ENCODE measurements at places on chromosomes 13 and 19.

DNA sequence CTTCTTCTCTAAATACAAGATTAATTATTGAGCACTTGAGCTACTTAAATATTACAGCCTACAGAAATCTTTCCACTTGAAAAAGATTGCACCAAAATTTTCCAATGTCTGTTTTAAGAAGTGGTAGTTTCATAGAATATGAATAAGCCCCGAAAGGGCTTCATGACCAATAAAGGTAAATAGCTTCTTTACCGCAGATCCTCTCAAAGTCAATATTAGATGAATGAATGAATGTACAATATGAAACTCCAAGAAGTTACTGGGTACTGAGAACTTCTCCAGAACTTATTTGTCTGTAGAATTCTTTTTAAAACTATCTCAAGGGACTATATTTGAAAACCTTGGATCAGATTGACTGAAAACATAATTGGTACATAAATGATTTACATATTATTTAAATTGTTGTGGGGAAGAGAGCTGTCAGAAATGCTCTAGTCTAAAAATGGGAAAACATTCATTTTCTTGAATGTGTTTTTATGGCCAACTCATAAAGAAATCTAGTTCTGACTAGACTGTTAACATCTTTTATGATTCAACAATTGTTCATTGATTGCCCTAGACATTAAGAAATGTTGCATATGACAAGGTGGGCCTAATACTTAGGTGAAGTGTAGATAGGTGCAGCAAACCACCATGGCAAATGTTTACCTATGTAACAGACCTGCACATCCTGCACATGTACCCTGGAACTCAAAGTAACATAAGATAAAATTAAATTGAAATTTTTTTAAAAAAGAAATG lies 227.0 kb downstream of the SPRY2 start:
- no peak for DNase-seq

DNA sequence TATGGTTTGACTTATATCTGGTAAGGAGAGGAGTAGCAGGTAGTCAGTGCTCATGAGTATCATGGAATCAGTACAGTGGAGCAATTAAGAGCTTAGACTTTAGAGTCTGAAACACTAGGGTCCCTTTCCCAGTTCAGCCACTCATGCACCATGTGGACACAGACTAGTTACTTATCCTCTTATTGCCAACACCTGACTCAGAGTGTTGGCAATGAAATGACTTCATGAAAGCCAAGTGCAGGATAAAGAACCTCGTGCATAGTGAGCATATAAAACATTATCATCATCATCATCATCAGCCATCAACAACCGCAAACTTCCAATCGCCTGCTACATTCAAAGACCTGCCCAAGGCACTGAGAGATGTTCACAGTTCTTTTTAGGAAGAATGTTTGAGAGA lies 164.2 kb downstream of the FOXO1 start:
- DNase-seq, result no peak

GRCh38 chr13:27793507-27794367 lies 1.5 kb downstream of the GSX1 start:
- DNase-seq, result no peak

- DNase-seq, result no peak
These were observed 25.4 kb downstream of the MIR17HG start for GRCh38 chr13:91372911-91373310.

DNA sequence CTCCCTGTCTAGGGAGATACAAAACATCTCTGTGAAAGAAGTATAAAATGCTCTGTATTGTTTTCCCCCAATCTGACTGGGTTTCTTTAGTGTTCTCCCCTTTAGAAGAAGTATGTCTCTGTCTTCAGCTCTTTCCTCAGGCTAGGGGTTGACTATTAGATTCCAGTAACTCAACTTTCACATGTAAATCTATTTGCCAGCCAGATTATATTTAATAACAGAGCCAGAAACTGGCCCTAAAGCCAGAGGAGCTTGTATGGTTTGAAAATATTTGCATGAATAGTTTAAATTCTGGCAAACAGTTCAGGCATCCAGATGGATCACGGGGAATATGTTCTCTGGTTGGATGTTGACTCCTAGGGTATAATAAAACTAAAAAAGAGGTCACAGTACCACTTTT lies 22.3 kb upstream of the CYSLTR2 start:
- no peak for DNase-seq

DNA sequence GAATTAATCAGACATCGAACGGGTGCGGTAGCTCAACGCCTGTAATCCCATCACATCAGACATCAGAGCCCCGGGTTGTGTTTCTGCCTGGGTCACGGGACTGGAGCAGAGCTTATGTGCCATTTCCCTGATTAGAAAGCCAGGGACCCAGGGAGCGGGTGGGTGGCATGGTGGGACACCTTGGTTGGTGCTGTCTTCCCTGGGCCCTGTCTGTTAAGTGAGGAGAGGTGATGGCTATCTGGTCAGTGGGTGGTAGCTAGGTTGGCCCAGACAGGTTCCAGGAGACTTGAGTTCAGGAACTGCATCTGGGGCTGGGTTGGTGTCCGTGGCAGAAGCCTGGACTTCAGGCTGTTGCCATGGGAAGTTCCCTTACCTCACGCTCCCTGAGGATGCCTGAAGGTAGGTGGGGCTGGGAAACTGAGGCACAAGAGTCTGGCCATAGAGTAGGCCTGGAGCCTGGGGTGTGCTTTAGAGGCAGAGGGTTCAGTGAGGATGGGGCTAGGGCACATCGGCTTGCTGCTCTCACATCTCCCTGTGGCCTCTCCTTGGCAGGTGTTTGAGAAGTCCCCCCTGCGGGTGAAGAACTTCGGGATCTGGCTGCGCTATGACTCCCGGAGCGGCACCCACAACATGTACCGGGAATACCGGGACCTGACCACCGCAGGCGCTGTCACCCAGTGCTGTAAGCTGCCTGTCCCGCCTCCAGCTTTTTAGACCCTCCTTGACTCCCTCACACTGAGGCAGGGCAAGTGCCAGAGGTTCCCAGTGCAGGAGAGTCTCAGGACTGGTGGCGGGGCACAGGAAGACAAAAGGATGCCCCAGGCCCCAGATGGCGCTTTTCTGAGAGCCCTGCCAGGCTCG lies 2.1 kb downstream of the RPL18A start:
- no peak for DNase-seq

- no peak for DNase-seq
These were observed 4.9 kb downstream of the FPR1 start for GRCh38 chr19:51746731-51747130.

GRCh38 chr19:12202250-12202649 lies 39.4 kb downstream of the ZNF136 start:
- no peak for DNase-seq

GRCh38 chr19:16444269-16444600 lies 27.5 kb downstream of the EPS15L1 start:
- no peak for DNase-seq

GRCh38 chr19:12847159-12848139 lies 9.1 kb downstream of the MAST1 start:
- no peak for DNase-seq

DNA sequence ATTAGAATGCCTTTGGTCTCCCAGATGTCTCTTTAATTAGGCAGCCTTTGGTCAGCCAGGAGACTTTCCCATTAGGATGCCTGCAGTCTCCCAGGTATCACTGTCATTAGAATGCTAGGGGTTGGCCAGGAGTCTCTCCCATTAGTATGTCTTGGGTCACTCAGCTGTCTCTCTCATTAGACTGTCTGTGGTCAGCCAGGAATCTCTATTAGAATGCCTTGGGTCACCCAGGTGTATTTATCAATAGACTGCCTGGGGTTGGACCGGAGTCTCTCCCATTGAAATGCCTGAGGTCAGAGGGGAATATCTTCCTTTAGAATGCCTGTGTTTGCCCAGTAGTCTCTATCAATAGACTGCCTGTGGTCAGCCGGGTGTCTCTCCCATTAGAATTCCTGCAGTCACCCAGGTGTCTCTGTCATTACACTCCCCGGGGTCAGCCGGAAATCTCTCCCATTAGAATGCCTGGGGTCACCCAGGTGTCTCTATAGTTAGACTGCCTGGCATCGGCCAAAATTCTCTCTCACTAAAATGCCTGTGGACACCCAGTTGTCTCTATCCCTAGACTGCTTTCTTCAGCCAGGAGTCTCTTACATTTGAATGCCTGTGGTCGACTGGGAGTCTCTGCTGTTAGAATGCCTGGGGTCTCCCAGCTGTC lies 1460.3 kb downstream of the UQCRFS1 start:
- no peak for DNase-seq

GRCh38 chr19:54461613-54462012 lies 2.0 kb downstream of the LENG9 start:
- no peak for DNase-seq

DNA sequence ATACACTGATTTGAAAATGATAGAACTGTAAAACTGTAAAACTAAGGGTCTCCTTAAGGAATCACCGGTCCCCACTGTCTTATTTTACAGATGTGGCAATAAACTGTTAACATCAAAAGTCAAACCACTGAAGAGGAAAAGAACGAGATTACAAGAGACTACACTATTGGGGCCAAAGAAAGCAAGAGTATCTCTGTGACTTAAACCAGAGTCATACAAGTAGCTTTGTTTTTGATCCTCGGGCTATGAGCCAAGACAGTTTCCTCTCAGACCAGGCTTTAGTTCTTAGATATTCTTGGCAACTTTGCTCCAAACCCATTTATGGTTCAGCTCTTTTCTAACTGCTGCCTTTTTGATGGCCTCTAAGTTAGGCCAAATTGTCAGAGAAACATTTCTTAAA lies 113.8 kb downstream of the TBC1D4 start:
- no peak for DNase-seq

GRCh38 chr19:10826231-10826630 lies 9.8 kb downstream of the TMED1 start:
- DNase-seq, result no peak

DNA sequence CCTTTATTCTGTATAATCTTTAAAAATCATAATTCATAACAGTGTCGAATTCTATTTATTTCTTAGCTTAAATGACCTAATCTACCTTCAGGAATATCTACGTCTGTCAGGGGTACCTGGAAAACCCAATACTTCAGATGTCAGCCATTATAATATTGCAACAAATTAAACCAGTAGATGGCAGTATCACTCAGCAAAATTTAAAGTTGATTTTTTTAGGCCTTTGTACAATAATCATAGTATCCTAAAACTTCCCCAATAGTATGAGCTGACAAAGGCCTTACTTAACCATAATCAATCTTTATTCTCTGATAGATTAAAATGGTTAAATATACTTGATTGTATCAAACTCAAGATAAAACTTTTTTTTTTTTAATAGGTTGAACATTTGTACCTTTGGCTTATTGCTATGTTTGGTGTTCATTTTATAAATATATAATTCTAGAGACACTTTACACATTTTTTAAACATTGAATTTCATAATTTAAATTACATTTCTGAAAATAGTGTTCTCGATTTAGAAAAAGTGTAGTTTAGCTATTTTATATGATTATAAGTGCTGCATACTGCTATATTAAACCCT lies 830.2 kb upstream of the SPRY2 start:
- peak; percentile 5 for DNase-seq

DNA sequence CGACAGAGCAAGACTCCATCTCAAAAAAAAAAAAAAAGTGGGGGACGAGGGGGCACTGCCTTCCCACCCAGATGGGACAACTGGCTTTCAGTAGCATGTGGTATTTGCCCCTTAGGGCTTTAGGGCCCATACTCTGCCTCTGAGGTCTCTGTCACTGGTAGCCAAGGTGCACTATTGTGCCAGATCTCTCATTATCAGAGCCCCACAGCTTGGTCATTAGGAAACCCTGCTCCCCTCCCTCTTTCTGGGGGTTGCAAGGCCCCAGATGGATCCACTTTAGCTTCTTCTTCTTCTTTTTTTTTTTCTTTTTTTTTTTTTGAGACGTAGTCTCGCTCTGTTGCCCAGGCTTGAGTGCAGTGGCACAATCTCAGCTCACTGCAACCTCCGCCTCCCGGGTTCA lies 11.2 kb upstream of the ZNF358 start:
- DNase-seq, result no peak

- no peak for DNase-seq
These were observed 59.0 kb upstream of the MCF2L start for GRCh38 chr13:112910016-112910415.

GRCh38 chr13:28609926-28610325 lies 49.0 kb upstream of the POMP start:
- DNase-seq, result no peak

DNA sequence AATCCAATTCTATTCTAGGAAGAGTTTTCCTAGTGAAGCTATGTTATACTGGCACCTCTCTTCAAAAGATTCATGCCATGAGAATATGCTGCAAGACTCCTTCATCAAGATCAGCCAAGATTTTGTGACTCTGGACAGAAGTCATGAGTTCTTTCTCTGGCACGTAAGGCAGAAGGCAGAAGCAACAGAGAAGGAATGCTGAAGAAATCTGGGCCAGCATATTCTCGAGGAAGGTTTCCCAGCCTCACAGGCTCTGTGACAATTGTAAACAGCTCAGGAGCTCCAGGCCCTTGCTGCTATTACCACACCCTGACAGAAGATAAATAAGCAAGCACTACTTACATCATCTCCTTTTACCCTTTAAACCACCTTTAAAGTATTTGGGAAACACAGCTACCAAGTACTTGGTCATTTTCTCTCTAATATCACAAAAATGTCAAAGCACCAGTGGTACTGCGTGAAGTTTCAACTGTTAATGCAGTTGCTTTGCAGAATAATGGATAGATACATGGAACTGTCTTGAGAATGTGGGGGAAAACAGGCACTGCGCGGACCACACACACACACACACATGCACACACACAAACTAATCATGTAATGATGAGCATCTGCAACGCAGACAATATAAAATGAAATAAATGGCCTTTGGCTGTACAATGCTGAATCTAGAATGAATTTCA lies 55.4 kb downstream of the INTS6 start:
- DNase-seq, result no peak

GRCh38 chr13:34004676-34005075 lies 186.7 kb downstream of the RFC3 start:
- no peak for DNase-seq

DNA sequence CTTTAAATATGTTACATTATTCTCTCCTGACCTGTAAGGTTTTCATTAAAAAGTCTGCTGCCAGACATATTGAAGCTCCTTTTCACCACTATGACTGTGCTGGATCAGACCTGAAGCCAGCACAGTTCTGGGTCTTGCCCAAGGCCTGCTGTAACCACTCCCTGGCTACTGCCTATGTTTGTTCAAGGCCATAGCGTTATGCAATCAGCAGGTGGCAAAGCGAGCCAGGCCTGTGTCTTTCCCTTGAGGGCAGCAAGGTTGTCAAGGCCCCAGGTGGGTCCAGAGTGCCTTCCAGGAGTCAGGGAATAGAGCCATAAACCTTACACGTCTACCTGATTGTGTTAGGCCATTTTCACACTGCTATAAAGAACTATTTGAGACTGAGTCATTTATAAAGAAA lies 496.8 kb upstream of the PCDH9 start:
- no peak for DNase-seq

DNA sequence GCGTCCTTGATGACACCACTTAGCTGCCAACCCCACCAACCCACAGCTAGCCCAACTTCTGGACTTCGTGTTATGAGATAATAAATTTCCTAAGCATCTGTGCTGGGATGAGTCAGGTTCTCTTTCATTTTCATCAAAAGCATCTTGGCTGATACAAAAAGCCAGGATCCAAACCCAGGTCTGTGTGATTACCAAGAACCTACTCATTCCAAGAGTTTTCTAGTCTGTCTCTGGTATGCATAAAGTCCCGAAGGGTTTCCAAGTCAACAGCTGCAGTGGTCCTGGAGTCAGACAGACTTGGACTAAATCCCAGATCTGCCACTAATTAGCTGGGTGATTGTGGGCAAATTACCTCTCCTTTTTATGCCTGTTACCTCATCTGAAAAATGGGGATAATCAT lies 55.5 kb upstream of the SERP2 start:
- no peak for DNase-seq

- DNase-seq, result peak; percentile 82
These were observed 338 bp upstream of the UBE2M start for GRCh38 chr19:58558623-58559274.

All from glomerular endothelial cell (primary cell).